ENCODE measurements at places on chromosomes 2 and 18.

- no peak overlapping the region for H3K4me3 ChIP-seq
- no peak for DNase-seq
- H3K36me3 ChIP-seq: no peaks in the 10 kb centered on the region
- H3K27me3 ChIP-seq: no peaks in the 10 kb centered on the region
These were observed 326.2 kb upstream of the LRATD1 start for GRCh38 chr2:14306268-14306861.

DNA sequence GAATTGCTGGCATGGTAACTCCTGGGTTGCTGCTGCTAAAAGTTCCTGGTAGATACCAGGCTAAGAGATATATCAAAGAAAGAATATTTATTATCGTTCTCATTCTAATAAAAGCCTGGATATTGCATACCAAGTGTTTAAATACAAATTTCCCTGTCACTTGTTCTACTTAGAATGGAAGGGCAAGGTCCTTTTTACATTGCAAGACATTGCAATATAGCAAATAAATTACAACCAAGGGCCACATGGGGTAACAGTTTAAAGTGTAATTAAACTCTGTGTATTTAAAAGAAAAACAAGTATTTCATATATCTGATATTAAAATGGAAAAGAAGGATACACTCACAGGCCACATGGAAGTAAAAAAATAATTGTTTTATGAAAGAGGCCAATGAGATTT, 16.2 kb downstream of the PDE11A start:
- no peaks in the 10 kb centered on the region for H3K36me3 ChIP-seq
- H3K4me1 ChIP-seq: no peaks in the 10 kb centered on the region
- H3K4me3 ChIP-seq: no peak overlapping the region
- DNase-seq: no peak
- no peak overlapping the region for H3K27ac ChIP-seq

DNA sequence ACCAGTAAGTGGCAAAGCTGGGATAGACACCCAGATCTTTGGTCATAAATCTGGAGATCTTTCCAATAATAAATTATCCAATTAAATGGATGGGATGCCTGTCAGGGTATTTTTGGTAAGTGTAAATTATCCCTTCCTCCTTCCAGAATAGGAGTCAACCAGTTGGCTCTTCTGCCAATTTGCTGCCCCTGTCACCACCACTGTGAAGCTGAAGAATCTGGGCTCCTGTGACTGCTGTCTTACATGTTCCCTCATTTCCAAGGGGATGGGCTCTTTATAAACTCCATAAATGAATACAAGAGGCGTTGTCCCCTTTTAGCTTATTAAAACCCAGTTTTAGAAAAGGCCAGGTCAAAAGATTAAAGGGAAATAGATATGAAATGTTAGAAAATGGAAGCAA, 17.8 kb upstream of the BMP10 start:
- no peaks in the 10 kb centered on the region for H3K4me1 ChIP-seq
- DNase-seq: no peak
- H3K27ac ChIP-seq: no peak overlapping the region
- H3K27me3 ChIP-seq: no peaks in the 10 kb centered on the region

DNA sequence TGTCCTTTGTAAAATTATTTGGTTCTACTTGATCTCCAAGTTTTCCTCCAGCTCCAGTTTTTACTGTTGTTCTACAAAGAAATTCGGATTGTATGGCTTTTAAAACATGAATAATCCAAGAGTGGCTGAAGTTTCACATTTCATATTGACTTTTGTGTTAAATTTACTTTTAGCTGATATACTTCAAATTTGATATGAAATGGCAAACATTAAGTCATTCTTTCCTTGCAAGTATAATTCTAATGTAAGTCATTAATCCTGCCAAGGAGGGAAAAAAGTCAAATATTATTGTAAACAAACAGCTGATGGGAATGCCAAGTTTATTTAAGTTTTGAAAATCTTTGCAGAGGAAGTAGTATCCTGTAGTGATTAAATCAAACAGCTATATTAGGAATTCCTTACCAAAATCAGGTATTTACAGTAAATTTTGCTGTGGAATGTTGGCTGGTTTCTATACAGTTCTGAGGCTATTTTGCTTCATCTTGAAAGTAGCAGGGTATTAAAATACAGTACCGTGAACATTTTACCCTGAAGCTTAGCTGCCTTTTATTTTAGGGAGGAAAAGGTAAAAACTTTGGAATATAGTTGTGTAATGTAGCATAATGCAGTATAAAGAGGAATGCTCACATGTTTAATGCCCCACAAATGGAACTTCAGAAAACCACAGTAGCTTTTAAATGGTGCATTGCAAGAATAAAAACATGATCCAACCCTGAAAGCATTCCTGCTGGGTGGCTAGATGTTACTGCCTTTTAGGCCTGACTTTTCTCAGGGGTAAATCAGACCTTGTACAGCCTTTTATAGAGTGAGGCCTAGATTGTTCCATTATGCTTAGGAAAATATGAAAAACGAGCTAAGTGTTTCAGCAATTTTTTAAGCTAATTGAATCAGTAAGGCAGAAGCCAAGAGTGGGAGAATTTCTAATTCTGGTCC, 62.7 kb upstream of the NT5C1B start:
- H3K4me1 ChIP-seq: no peaks in the 10 kb centered on the region
- H3K27ac ChIP-seq: no peak overlapping the region

- H3K4me3 ChIP-seq: no peak overlapping the region
- H3K27ac ChIP-seq: no peak overlapping the region
- H3K27me3 ChIP-seq: no peaks in the 10 kb centered on the region
- H3K4me1 ChIP-seq: no peaks in the 10 kb centered on the region
These were observed 29.4 kb upstream of the WDR75 start for GRCh38 chr2:189411860-189412259.

- H3K27me3 ChIP-seq: no peaks in the 10 kb centered on the region
- no peak overlapping the region for H3K4me3 ChIP-seq
- no peak for DNase-seq
- H3K4me1 ChIP-seq: no peaks in the 10 kb centered on the region
- H3K27ac ChIP-seq: no peak overlapping the region
- H3K36me3 ChIP-seq: no peaks in the 10 kb centered on the region
These were observed 51.5 kb downstream of the HAUS1 start for GRCh38 chr18:46155641-46156051.

GRCh38 chr2:10877651-10878111, 34.1 kb upstream of the KCNF1 start:
- H3K27ac ChIP-seq: no peak overlapping the region
- no peaks in the 10 kb centered on the region for H3K4me1 ChIP-seq
- no peak for DNase-seq
- no peak overlapping the region for H3K4me3 ChIP-seq
- H3K36me3 ChIP-seq: no peaks in the 10 kb centered on the region

DNA sequence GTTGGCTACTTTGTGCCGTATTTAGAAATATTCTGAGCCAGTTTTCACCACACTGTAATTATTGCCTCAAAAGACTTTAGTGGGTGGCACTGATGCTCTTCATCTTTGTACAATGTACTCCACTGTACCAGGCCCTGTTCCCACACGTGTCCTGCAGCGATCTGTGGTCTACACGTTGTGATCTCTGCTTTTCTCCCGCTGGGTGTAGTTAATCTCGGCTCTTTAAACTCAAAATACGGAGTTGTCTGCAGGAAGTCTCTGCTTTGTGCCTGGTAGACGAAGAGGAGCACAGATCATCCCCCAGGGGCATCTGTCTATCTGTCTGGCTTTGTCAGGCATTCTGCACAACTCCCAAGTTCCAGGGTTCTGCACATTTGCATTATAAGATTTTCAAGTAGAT, 12.1 kb upstream of the GREB1 start:
- no peaks in the 10 kb centered on the region for H3K36me3 ChIP-seq
- no peaks in the 10 kb centered on the region for H3K27me3 ChIP-seq
- DNase-seq: no peak

GRCh38 chr2:153519257-153519875, 40.8 kb upstream of the RPRM start:
- no peak overlapping the region for H3K4me3 ChIP-seq
- H3K4me1 ChIP-seq: no peaks in the 10 kb centered on the region
- H3K36me3 ChIP-seq: no peaks in the 10 kb centered on the region

DNA sequence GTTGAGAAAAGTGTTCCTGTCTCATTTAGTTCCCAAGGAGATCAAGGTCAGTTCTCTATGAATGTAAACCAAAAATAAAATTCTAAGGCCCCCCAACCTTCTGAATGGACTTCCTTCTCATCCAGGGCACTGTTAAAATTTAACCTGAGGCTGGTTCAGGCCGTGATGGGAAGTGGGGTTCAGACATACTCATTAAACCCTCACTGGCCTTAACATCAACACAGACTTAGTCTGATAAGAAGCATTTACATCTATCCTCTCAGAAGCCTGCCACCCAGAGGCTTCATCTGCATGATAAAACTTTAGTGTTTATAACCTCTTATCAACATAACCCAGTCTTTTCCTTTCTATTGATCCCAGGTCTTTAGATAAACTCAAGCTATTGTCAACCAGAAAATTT, 22.4 kb downstream of the ITSN2 start:
- no peak for DNase-seq
- no peak overlapping the region for H3K27ac ChIP-seq
- H3K27me3 ChIP-seq: no peaks in the 10 kb centered on the region
- H3K4me3 ChIP-seq: no peak overlapping the region
- no peaks in the 10 kb centered on the region for H3K4me1 ChIP-seq

DNA sequence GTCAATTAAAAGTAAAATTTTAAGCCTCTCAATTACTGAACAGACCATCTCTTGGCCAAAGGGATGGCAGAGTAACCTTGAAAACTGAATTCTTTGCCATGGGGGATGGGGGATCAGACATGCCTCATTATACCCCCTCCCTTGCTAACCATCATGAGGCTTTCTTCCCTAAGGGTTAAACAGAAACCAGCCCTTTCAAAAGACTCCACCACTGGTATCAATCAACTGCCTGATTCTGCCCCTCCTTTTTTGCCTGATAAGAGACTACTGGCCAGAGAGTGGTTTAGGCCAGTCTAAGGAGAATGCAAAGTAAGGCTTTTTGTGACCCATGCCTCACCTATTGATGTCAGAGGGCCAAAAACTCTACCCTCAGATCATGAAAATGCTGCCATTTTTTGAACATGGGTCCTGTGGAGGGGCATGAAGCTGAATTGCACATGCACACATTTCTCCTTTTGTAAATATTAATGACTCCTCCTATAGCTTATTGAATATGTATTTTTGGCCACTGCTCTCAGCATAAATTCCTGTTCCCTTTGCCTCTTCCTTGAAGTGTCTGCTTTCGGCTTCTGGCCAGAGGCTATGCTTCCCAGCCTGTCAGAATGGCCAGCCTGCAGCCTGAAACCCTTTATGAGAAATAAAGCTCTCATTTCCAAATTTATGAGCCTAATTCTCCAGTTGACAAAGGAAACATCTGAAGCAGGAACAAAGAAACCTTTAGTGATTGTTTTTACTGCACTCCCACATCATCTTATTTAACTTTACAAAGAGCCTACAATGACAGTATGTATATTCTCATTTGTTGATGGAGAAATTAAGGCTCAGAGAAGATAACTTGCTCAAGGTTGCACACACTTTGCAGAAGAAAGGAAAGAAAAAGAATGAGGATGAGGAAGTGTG, 270.7 kb upstream of the CELF4 start:
- DNase-seq: no peak
- H3K36me3 ChIP-seq: no peaks in the 10 kb centered on the region
- H3K27ac ChIP-seq: no peak overlapping the region
- no peaks in the 10 kb centered on the region for H3K4me1 ChIP-seq
- no peaks in the 10 kb centered on the region for H3K27me3 ChIP-seq
- no peak overlapping the region for H3K4me3 ChIP-seq

DNA sequence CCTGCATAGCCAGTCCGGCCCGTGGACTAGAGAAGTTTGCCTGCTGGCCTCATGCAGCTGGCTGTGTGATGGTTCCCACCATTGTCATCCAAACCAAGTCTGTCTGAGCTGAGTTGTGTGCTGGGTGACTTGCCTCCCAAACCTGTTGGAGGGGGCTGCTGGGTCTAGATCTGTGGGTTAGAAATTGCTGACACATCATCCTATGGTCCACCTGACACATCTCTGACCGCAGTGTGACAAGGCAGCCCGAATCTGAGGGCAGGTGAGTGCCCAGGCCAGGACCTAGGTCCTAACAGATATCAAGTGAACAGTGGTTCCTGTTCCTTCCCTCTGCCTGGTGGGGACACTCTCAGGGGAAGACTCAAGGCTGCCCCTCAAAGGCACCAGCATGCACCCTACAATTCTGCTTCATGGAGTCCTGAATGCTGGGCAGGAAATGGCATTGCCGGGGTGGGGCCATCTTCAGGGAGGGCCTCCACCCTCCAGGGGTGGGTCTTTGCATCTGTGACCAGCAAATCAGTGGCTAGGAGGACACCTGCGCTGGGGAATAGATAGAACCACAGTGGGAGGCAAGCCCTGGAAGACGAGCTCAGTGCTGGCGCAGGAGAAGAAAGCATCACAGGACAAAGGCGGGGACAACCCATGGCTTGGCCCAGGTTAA, 117.9 kb upstream of the ID2 start:
- no peak overlapping the region for H3K4me3 ChIP-seq
- DNase-seq: no peak
- no peak overlapping the region for H3K27ac ChIP-seq
- H3K36me3 ChIP-seq: no peaks in the 10 kb centered on the region
- H3K27me3 ChIP-seq: no peaks in the 10 kb centered on the region

GRCh38 chr2:74708296-74708695, 54.2 kb downstream of the SEMA4F start:
- no peaks in the 10 kb centered on the region for H3K27me3 ChIP-seq
- no peak for DNase-seq
- no peak overlapping the region for H3K27ac ChIP-seq
- no peaks in the 10 kb centered on the region for H3K4me1 ChIP-seq
- no peaks in the 10 kb centered on the region for H3K36me3 ChIP-seq

- H3K27me3 ChIP-seq: no peaks in the 10 kb centered on the region
- no peaks in the 10 kb centered on the region for H3K4me1 ChIP-seq
- H3K36me3 ChIP-seq: no peaks in the 10 kb centered on the region
- no peak overlapping the region for H3K4me3 ChIP-seq
- no peak for DNase-seq
- no peak overlapping the region for H3K27ac ChIP-seq
These were observed 54.1 kb downstream of the BAZ2B start for GRCh38 chr2:159562248-159562647.

- no peak overlapping the region for H3K4me3 ChIP-seq
- DNase-seq: no peak
- H3K4me1 ChIP-seq: no peaks in the 10 kb centered on the region
- no peaks in the 10 kb centered on the region for H3K27me3 ChIP-seq
- no peaks in the 10 kb centered on the region for H3K36me3 ChIP-seq
These were observed 83.9 kb downstream of the THNSL2 start for GRCh38 chr2:88253997-88254396.

DNA sequence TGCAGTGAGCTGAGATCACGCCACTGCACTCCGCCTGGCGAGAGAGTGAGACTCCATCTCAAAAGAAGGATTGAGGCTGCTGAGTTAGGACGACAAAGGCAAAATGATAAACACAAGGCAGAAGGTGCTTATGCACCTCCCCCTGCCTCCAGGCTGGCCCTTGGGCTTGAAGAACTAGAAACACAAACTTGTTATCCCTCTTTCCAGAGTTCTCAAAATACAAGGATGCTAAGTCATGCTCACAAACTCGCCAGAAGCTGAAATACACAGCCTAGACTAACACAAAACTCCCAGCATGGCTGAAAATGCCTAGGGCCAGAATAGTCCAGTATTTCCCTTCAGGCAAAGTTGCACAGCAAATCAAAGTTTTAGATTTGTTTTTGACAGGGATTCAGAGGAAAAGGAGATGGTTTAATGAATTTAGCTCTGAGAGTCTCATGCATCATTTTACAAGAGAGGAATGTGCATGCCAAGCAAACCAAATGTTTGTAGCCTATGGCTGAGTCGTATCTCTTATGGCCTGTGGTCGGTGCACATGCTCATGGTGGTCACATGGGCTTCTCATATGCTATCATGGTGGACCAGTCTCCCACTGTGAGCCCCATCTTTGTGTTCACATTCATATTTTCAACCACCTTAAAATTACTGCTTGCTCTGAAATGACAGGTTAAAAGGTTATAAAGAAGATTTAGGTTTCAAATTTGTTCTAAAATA, 16.2 kb upstream of the MREG start:
- no peak overlapping the region for H3K4me3 ChIP-seq
- H3K27me3 ChIP-seq: no peaks in the 10 kb centered on the region
- no peaks in the 10 kb centered on the region for H3K36me3 ChIP-seq
- no peak for DNase-seq
- H3K27ac ChIP-seq: no peak overlapping the region

All from right lobe of liver (tissue), 6 donors.